ENCODE measurements at places on chromosomes 1 and 21.

- DNase-seq = no peak
Measured at GRCh38 chr1:156476501-156477298, 23.9 kb downstream of the MEF2D start.

- DNase-seq = no peak
Measured at GRCh38 chr1:158951956-158952355, 20.6 kb downstream of the PYHIN1 start.

- no peak for DNase-seq
Measured at GRCh38 chr1:52102336-52103013, 39.4 kb upstream of the ZFYVE9 start.

DNA sequence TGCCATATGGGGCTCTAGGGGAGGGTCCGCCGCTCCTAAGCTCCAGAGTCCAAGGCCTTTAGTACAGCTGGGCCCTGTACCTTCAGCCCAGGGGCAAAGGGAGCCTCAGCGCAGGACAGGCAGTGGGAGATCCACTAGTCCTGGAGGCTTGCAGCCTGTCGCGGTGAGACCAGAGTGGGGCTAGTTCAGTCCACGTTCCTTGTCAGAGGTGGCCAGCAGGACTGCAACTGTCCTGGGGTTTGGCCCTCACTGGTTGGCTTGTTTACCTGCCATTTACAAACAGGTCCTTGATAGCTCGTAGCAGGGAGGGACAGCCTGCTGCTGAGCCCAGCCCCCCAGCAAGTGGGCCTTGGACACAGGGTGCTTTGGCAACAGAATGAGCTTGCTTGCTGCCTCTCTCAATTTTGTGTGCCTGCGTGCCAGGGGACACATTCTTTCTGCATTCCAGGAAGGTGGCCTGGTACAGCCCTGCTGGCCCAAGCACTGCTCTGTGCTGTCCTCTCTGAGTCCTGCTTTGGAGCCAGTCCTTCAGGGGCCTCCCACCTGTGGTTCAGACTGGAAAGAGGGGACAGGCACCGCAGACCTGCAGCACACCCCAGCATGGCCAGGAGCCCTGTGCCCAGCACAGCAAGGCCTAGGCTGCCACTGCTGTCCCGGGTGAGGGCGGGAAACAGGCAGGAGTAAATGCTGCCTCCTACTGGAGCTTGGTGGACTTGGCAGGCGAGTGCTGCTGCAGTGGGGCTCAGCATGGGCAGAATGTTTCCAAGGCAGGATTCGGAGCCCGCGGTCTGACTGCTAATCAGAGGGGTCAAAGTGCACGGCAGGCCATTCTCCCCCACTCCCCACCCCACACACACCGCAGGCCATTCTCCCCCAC, 15.2 kb downstream of the H6PD start:
- no peak for DNase-seq

- DNase-seq = peak; percentile 45
Measured at GRCh38 chr1:1554926-1555915, 14.8 kb upstream of the TMEM240 start.
